ENCODE measurements at places on chromosomes 16 and 17. TPM values are rescaled to one million over a fixed set of nuclear protein-coding genes. Genes with fewer than 3 reads are reported as not detected.

GRCh38 chr17:79126139-79126538, 51.5 kb downstream of the ENGASE start:
- DNase-seq = no peak

DNA sequence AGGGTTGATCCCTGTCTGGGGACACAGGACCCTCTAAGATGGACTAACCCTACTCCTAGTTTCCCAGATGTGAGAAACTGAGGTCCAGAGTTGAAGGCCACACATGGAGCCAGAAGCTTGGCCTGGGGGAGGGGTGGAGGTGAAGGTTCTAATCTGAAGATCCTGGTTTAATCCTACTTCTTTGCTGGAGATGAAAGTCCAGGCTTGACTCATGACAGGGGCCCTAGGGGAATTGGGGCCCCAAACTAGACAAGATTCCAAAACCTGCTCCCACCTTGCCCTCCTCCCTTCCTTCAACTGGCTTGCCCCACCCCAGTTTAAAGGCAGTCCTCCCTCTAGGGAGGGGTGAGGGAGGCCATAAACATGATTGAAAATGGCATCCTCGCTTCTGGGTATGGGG, 21.6 kb downstream of the IGF2BP1 start:
- no peak for DNase-seq

Gene OR3A2
- total RNA-seq = not detected

GRCh38 chr16:4246777-4247459, 5.0 kb upstream of the SRL start:
- DNase-seq = no peak

DNA sequence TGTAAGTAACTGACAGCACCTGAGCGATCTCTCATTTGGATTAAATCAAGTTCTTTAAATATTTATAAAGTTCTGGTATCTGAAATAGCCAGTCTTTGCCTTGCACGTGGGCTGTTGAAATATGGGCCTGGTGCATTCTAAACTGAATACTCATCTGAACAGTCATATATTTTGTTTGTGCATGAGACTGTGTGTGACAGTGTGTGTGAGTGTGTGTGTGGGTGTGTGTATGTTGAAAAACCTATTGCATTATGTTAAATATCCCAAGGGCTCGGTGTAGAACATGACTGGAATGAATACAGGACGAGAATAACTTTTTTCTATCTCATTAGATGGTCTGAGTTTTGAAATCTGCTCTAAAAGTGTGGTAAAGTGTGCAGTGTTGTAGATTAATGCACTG, 82.4 kb upstream of the TOX3 start:
- no peak for DNase-seq

DNA sequence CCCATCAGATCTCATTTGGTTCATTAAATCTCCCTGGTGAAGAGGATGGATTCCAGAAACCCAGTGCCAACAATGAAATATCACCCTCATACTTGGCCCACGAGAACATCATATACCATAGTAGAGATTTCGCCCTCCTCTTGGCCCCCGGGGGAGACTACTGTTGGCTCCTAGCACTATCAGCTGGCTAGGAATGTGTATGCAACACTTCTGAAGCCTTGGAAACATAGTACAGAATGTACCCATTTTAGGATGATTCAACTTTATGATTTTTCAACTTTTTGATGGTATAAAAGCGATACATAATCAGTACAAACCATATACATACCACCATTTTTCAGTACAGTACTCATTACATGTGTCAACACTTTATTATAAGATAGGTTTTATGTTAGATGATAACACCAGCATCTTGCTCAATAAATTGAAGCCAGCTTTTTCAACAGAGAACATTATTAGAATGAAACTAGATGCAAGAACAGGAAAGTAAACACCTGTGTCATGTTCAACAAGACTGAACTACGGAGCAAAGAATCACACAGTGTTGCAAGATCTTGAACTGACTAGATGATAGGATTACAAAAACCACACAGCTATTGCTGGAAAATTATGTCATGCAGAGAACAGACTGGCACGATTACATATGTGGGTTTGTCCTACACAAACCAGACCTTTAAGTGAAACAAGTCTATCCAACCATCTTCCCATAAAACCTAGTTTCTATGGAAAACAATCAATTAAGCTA, 17.2 kb downstream of the RSL1D1 start:
- DNase-seq = no peak
